Femur (tissue), 1 donor: ENCODE measurements at places on chromosomes 13 and 19.

DNA sequence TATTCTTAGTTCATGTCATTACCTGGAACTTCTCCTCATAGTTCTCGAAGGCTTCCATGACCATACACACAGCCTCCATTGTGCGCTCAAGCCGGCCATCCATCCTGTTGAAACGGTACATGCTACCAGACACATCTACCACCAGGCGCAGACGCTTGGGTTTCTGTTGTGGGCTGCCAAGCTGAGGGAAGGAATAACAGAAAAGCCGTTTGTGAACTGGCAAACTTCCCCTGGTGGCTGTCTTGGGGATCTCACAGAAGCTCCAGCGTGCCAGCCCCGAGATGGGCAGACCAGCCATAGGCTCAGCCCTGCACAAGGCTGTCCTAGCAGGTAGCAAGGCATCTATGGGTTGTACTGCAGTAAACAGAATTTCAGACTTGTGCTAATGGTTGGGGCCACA lies 130.1 kb downstream of the RGCC start:
- DNase-seq: no peak

DNA sequence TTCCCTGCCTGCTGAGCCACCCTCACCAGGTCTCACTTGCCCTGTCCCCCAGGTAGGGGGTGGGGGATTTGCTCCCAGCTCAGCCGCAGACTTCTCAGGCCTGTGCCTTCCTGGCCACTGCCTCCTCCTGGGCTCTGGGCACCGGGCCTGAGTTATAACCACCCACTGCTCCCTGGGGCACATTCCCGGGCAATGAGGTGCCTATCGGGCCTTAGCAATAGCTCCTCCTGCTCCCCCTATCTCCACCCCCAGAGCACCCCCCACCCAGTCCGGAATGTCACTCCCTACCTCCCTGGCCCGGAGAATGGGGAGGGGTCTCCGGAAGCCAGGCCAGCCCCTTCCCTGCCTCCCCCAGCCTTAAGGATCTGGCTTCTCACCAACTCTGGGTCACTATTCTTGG lies at the start of gene KLK5:
Gene KLK5 (minus strand): TSS at position 129 of the 400 bp plus-strand sequence. CDS start 381 bp downstream, outside the sequence.
- DNase-seq: no peak

DNA sequence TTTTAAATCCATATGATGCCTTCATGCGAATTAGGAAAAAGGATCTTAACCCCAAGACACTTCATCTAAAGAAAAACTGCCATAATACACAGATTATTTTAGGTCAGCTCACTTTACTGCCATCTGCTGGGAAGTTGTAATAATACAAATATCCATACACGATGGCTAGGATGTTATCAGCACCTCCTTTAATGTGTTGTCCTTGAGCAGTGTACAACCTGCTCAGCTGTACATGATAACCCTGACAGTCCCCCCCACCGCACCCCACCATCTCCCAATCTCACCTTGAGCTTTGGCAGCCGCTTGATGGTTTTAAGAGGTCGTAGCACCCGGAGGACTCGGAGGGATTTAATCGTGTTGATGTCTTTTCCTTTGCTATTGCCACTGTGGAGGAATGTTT lies 112.2 kb downstream of the IER2 start:
- no peak for DNase-seq

DNA sequence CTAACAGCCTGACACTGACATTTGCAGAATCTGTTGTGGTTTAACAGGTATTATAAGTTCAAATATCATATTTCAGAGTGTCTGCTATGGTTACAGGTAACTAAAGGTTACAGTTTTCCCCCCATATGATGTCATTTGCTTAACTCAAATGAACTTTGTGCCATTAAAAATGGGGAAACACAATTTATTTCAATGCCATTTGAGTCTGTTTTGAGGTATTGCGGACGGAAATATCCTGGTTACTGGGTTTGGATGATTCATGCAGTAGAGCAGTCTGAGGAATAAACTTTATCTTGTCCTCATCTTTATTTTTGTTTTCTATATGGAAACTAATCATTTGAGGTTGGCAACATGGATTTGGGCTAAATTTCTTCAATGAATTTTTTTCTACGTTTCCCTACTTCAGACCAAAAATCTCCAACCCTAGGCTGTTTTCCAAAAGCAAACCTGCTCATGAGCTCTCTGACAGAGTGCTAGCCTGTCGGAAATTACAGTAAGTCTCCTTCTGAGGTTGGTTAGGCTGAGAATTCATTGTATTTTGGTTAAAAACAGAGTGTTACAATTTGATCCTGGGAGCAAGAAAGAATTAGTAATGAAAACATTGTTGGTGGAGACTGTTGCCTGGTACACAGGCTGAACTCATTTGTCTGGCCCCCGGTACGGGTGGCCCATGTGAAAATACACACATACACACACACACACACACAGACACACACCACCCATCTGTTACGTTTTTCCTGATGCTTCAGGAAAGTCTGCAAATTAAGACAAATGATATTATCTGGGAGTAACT lies 66.1 kb downstream of the AKAP11 start:
- no peak for DNase-seq

- no peak for DNase-seq
These were observed 60.5 kb downstream of the WDR87 start for GRCh38 chr19:37845932-37846331.

- no peak for DNase-seq
These were observed 4.9 kb downstream of the UHRF1 start for GRCh38 chr19:4913996-4914735.

DNA sequence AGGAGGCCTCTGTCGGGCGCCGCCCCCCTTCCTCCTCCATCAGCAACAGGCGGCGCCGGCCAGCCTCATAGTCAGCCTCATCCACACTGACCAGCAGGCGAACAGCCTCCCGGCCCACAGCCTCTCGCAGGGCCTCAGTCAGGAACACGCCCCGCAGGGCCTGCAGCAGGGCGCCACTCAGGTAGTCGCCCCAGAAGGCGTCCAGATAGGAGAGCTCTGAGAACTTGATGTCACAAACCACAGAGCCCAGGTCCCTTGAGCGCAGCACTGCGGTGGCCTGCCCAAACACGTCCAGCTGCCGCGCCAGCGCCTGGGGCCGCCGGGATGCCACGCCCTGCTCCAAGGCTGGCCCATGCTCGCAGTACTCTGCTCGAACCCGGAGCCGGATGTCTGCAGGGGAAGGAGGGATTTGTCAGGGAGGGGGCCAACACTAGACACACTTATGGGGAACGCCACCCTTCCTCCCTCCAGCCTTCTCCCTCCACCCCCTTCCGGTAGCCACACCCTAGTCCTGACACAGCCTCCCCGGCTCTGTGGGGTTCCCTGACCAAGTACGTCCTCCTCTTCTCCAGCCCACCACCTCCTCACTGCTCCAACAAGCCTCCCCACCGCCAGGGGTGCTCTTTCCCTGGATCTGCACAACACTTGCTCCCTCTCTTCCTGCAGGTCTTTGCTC lies 17.9 kb downstream of the DEDD2 start:
- peak; percentile 50 for DNase-seq

DNA sequence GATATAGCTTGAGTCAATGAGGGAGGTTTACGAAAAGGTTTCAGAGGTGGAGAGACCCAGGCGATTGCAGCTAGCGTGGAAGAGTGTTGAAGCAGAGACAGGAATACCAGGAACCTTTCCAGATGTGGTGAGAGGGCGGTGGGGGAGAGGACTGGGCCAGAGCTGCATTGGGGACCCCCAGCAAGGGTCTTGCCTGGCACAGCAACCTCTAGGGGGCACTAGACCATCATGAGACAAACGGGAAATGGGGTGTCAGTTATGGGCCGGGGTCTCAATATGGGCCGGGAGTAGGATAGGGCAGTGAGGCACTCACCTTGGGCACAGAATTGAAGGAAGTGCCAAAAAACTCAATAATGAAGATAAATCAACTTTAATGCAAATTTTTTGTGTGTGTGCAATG lies 2.1 kb upstream of the LRP3 start:
- DNase-seq: peak; percentile 9

DNA sequence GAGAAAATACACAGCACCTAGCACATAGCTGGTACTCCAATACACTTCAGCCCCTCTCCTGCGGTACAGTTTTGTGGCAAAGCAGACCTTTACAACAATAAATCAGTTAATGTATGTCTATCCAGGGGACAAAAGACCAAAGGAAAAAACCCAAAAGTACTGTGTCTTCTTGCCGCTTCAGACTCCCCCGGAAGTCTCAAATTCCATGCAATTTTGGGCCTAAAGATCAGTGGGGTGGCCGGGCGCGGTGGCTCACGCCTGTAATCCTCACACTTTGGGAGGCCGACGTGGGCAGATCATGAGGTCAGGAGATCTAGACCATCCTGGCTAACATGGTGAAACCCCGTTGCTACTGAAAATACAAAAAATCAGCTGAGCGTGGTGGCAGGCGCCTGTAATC lies 16.2 kb downstream of the CARS2 start:
- DNase-seq: no peak

DNA sequence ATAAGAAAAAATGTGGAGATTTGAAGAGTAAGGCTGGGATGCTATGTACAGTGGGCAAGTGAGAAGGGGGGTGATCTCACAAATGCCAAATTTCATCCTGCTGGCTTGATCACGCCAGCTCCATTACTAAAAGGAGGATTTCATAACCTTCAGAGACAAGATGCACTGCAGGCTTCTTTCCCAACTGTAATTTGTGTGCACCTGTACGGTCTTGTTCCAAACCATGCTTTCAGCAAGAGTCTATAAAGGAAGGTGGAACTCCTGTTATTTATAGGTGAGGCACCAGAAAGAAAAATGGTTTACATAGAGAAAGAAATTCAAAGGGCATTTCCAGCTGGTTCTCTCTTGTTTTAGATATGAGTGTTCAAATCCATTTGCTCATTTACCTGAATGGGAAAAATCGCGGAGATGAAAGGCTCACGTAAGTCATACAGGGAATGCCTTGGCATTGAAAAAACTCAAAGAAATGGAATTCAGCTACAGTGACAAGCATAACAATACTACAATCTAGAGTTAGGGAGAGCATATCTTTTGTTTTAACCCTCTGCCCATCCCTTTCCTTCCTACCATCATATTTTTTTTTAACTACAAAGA lies 13.3 kb downstream of the EFNB2 start:
- DNase-seq: no peak

DNA sequence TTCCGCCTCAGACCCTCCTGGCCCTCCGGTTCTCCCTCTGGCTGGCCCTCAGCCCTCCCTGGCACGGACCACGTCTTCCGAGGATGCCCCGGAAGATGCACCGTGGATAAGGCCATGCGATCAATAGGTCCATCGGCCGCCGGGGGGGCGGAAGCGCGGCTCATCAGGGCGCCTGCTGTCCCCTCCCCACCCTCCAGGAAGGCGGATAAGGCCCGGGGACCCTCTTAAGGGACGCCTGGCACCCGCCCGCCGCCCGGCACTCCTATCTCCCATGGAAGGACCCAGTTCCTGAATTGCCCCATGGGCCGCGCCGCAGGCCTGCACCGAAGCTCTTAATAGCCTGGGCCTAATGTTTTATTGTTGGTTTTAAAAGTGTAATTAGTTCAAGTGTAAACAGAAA lies 46.2 kb upstream of the TCF3 start:
- peak; percentile 5 for DNase-seq

DNA sequence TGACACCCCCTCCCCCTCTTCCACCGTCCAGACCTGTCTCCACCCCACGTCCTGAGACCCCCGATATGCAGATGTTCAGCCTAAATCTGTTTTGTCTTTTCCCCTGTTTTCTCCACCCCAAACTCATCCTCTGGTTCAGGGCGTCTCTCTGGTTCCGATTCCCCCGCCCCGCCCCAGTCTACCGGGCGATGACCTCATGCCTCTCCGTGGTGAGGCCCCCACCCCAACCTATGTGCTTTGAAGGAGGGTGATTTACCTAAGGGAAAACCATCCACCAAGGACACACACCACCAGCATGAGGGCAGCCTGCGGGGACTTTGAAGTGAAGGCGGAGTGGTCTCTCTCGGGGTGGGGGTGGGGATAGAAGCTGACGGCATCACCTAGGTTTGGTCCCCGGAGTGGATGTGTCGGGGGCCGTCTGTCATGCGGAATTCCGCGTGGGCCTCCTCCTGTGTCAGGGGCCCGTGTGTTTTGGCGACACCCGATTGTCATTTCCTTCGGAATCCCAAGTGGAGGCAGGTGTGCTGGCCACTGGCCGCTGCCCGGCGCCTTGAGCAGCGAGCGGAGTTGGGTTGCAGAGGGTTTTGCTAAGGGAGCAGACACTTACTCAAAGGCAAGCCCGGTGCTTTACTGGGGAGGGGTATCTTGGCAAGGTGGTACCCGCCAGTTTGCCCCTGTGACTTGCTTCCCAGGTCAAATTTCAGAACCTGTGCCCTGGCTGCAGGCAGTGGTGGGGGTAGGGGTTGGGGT lies 1.4 kb downstream of the FZR1 start:
- peak; percentile 51 for DNase-seq

- DNase-seq: no peak
These were observed 134.0 kb downstream of the MAB21L1 start for GRCh38 chr13:35342440-35342839.

DNA sequence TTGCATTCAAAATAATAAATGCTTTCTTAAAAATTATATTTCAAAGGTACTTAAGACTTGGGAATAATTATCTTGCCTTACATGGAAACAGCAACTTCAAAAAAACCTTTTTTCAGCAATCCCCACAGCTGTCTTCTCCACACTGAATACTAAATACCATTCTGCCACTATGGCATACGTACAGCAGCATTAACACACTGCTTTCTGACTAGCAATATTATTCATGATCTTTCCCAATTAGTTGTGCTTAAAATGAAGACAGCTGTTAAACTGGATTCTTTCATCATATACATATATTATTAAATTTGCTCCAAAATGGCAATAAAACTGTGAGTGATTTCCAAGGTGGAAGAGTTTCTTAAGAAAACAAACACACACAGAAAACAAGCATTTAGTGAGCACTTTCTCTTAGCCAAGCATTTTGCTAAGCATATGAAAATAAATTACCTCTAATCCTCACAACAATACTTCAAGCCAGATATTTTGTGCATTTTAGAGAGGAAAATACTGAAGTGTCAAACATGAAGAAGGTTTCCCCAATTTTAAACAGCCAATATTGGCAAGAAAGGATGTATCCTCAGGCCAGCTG lies 609.5 kb downstream of the SLITRK1 start:
- DNase-seq: no peak

DNA sequence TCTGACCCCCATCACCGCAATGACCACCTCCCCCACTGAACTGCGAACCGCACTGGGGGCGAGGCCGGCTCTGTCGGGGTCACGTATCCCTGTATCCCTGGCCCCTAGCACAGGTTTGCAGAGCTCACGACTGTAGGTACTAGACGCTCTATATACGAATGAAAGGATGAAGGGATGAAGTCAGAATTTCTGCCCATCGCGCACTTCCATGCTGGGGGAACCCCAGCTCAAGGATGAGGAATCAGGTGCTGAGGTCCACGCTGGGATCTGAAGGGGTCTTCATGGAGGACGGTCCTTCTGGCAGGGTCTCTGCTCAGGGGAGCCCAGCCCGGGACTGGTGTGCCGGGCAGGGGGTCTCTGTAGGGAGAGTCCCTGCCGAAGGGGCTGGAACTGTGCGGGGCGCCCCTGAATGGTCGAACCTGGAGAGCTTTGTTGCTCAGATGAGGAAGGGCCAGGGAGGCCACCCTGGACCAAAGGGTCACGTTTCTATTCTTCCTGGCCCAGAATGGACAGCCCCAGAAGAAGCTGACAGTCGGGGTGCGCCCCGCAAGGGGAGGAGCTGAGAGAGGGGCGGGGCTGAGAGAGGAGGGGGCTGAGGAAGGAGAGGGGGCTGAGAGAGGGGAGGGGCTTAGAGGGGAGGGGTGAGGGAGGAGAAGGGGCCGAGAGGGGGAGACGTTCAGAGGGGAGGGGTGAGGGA lies 37.9 kb upstream of the SEMA6B start:
- DNase-seq: peak; percentile 39
